MV-4-11 (cell line): ENCODE measurements at places on chromosomes 3 and 15.

GRCh38 chr15:48795901-48796300 lies 15.0 kb downstream of the CEP152 start:
- no peak for DNase-seq

GRCh38 chr3:126080970-126081369 lies 3.0 kb downstream of the SLC41A3 start:
- DNase-seq, result no peak

- DNase-seq, result no peak
Observed at GRCh38 chr3:181534781-181535221, 176.9 kb upstream of the SOX2 start.

GRCh38 chr3:43019006-43019809 lies 40.1 kb downstream of the GASK1A start:
- DNase-seq, result no peak

GRCh38 chr15:73225358-73226015 lies 143.3 kb downstream of the HCN4 start:
- DNase-seq, result peak; percentile 13

GRCh38 chr15:98778960-98779359 lies 130.6 kb downstream of the IGF1R start:
- DNase-seq, result no peak

GRCh38 chr3:72015463-72015862 lies 230.5 kb upstream of the PROK2 start:
- peak; percentile 29 for DNase-seq

DNA sequence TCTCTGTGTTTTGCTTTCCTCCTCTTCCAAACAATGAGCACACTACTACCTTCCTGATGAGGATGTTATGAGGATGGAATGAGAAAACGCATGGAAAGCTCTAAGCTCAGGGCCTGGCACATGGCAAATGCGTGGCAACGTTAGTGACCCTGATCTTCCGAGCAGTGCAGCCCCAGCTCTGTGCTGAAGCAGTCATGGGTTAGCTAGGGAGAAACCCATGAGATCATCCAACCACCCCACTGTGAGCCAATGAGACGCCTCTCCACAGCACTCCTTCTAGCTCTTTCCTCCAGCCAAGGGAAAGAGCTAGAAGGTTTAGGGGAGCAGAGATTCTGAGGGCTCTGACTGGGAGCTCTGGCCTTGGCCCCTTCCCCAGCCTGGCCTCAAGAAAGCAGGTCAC lies 4.5 kb downstream of the CPN2 start:
- DNase-seq, result no peak

DNA sequence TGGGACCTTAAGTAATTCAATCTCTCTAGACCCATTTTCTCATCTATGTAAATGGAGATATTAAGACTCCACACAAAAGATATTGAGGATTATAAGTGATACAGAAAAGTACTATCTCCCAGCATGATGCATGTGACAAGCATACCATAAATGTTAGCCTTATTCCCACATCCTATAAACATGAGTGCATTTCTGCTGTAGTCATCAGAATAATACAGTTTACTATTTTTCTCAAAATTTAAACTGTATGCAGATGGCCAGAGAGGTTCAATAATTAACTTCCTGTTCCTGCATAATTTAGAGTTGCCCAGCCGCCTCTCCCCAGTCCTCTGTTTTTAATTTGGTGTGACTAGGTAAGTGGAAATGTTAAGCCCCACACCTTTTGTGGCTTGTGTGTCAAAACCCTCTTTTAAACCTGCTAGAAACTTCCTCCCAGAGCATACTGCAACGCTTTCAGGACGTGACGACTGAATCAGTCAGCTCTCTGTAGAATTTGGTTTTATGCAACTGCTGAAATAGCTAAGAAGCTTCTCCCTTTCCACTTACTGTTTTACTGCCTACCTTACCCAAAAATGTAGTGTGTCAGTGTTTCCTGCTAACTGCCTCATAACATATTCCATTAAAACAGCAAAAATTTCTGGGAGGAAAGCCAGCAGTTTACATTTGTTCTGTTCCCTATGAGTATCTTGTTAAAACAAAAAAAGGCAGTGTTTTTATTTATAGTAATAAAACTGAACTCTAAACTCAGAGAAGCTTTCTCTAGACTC lies 1037.9 kb downstream of the EPHA3 start:
- DNase-seq, result no peak

DNA sequence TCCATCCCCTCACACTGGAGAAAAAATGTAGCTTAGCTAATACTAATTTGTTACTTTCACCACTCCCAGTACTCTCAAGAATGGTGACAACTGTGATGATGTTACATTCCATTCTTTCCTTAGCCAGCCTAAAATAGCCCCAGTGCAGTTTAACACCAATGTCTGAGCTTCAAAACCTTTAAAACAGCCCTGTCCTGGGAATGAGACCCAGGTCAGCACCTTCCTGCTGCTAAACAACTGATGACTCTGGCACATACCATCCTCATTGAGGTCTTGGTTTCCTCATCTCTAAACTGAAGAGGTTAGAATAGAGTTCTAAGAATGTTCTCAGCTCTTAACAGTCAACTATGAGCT lies 3.8 kb downstream of the SCAMP2 start:
- no peak for DNase-seq

DNA sequence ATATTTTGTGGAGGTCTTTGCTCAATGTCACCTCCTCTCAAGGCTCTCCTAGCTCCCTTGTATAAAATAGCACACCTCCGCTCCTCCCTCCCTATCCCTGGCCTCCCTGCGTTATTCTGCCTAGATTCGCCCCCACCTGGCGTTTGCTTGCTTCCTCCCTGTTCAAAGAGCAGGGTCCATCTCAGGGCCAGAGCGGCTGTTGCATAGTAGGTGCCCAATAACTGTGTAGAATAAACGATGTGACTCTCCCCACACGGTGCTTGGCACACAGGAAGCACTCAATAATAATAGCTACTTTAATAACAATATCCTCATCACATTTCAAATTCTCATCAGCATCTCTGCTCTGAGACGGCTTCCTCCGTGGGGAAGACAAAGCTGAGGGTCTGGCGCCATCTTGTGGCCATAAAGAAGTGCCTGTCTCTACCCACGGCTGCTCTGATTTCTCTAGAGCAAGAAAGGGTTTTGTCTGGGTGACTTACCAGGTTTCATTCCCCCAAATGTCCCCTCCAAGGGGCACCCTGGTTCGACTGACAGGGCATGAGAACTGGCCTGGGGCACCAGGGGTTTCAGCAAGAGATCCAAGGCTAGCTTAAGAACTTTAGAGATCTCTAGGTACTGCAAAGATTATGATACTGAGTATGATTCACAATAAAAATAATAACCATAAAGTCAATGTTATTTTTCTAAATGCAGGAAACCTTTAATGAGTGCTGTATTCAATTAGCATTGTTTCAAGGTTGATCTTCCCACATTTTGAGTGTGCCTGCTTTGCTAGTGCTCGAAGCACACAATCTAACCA lies 16.1 kb downstream of the CD276 start:
- DNase-seq, result peak; percentile 70

DNA sequence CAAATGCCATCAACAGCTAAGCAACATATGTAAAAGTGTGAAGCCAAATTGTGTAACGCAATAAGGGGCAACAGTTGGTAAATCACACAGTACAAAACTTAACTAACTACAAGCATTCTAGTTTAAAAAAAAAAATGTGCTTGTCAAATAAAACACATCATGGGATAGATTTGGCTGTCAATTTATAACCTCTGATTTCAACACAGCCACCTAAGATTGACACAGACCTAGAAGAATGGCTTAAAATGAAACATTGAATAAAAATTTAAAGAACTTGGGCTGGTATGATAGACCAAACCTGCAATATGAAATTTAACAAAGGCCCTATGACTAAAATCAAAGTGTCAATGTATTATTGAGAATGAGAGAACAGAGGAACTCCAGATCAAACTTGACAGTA lies 148.4 kb downstream of the NR1I2 start:
- no peak for DNase-seq

DNA sequence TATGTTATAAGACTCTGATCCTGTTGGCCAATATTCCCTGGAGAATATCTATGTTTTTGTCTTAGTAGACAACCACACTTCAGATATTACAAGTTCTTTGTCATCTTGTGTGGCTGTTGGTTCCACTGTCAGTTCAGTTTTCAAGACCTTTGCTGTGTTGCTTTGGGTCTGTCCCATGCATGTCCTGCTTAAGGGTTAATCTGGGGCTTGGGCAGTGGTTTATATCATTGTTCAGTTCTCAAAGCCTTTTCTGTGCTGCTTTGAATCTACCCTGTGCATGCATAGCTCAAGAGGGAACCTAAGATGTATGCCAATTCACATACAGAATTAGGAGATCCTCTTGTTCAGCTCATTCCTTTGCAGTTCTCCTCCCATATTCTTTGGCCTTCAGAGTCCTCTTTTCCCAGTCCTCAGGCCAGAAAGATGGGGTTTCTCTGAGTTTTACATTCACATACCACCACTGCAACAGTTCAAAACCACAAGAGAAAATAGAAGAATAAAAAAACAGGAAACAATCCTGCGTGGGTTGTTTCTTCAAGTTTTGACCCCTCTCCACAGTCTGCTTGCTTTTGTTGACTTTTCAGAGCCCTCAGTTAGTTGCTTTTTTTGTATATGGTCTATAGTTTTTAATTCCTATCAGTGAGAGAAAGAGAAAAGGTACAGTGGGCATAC lies 21.6 kb downstream of the BUB1B start:
- DNase-seq, result peak; percentile 70

DNA sequence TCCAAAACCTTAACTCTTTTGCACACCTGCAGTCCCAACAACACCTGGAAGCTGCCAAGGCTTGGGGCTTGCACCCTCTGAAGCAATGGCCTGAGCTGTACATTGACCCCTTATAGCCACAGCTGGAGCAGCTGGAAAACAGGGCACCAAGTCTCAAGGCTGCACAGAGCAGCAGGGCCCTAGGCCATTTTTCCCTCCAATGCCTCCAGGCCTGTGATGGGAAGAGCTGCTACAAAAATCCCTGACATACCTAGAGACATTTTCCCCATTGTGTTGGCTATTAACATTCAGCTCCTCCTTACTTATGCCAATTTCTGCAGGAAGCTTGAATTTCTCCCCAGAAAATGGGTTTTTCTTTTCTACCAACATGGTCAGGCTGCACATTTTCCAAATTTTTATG lies 231.0 kb downstream of the ZMAT3 start:
- DNase-seq, result no peak

DNA sequence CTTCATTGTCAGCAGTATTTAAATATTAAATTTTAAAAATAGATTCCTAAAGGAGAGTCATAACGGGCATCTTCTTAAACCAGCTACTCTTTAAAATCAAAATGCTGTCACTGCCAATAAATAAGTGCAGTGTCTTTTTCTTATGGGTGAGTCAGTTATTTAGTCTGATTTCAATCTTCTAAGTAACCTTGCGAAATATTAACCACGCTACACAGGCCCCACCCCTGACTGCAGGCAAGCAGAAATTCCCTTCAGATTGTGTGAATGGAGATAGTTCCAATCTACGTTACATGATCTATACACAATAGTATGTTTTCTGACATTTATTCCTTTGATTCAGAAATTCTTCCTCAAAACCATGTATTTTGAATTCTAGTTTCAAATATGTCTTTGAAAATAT lies 141.5 kb downstream of the GADL1 start:
- peak; percentile 60 for DNase-seq

- no peak for DNase-seq
Observed at GRCh38 chr3:72950372-72950771, 46.2 kb upstream of the PPP4R2 start.

GRCh38 chr3:13223574-13224237 lies 150.5 kb upstream of the IQSEC1 start:
- no peak for DNase-seq

DNA sequence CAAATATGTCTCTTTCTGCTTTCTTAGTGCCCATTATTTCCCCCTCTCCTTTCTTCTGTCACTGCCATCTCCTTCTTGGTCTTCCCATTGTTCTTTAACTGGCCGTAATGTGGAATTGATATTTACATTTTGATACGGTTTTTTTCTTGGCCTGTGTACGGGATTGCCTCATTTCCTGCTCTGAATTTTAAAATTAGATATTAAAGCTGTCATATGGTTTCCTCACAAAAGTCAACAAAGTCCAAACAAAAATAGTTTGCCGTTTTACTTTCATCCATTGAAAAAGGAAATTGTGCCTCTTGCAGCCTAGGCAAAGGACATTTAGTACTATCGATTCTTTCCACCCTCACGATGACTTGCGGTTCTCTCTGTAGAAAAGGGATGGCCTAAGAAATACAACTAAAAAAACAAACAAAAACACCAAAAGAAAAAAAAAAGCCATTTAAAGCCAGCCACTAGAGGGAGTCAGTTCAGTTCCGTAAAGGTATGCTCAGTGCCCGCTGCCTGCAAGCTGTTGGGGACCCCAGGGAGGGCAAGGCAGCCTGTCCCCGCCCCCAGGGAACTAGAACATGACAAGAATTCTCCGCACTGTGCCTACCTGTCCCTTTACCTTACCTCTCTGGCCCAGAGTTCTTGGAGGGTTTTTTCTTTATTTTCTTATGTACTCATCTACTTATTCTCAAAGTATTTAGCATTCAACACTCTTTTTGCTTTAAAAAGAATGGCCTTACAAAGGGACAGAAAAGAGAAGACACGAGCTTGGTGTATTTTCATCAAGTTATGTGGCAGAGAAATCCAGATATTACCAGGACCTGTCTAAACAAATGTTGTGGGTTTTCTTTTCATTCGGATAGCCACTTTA lies 30.0 kb upstream of the NR2E3 start:
- peak; percentile 13 for DNase-seq

DNA sequence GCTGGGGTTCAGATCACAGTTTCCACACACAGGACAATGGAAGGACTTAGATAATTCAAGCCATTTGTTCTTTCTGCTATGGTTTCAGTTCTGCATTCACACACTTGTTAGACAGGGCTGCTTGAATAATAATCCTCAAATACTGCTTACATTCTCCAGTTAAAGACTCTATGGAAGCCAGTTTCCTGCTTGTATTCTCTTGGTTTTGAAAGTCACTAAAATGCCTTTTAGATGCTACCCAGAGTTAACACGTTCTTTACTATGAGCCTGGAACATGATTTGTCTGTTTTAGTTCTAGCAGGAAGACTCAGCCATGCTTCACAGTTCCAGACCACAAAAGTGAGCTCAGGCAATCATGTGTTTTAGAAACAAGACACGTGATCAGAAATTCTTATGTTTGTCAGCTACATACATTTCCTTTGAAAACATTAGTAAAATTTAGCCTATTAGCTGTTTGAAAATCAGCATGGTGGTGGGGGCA lies 152.4 kb downstream of the LEKR1 start:
- peak; percentile 85 for DNase-seq

- no peak for DNase-seq
Observed at GRCh38 chr3:114389156-114389555, 95.3 kb downstream of the TIGIT start.

- no peak for DNase-seq
Observed at GRCh38 chr3:31077021-31077601, 182.7 kb upstream of the GADL1 start.

- no peak for DNase-seq
Observed at GRCh38 chr15:38528294-38528693, 36.3 kb downstream of the RASGRP1 start.

GRCh38 chr15:42150219-42150970 lies 6.0 kb downstream of the PLA2G4F start:
- no peak for DNase-seq
